Hematopoietic multipotent progenitor cell treated with erythropoietin and hydrocortisone succinate and interleukin-3 and kit ligand, for 4 days (in vitro differentiated cells): ENCODE measurements at places on chromosomes 7 and 10.

GRCh38 chr10:4775808-4776207 is 50.2 kb upstream of the AKR1E2 start:
- no peak for DNase-seq

- no peak for DNase-seq
Observed at GRCh38 chr10:116687633-116688032, 54.7 kb downstream of the HSPA12A start.

GRCh38 chr7:101518336-101518735 is 110.8 kb downstream of the MYL10 start:
- DNase-seq = no peak

DNA sequence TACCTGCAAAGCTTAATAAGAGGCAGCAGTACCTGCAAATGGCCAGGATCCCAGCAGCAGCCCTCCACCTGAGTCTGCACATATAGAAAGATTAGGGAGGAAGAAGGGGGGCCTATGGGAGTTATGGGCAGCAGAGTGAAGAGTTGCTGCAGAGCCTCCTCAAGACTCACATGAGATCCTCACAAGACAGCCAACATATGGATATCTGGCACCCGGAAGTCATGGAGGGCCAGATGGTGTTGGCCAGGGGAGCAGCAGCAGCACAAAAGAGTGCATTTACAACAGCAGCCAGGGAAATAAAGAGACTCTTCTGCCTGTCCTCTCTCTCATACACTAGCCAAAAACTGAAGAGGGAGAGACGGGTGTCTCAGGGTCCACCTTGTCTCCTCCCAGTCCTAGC is 4.0 kb upstream of the TAS2R40 start:
- DNase-seq = no peak

- no peak for DNase-seq
Observed at GRCh38 chr10:4512196-4512595, 313.8 kb upstream of the AKR1E2 start.

GRCh38 chr7:120725376-120726039 is 132.4 kb downstream of the TSPAN12 start:
- peak; percentile 76 for DNase-seq

DNA sequence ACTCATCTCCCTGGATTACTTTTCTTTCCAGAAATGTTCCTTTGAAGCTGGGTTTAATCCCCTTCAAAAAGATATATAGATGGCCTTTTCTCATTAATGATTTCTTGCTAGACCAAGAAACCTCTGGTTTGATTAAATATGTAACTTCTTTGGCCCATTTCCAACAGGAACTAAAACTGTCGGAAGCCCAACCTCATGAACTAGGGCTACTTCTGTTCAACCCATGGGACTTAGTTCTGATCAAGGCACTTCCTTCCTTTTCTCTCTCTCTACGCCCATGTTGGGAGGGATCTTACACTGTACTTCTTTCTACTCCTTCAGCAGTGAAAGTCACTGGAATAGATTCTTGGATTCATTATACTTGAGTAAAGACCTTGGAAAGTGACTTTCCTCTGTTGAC is 83.6 kb downstream of the TMEM106B start:
- DNase-seq = peak; percentile 59

DNA sequence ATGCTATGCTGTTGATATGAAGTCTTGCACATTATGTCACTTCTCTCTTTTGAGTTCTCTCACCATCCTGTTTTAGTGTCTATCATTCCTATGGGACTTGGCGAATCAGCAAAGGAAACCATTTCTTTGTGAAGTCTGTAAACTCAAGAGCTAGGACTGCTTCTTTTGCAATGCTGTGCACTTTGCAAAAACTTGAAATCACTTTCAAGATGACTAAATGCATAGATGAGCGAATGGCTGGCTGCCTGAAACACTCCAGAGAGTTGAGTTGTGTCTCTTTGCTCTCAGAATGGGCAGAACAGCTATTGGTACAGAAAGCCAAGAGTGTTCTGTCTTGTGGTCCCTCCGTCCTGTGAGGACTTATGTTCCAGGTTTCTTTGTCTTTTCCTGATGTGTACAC is 18.3 kb upstream of the ELMO1 start:
- no peak for DNase-seq

DNA sequence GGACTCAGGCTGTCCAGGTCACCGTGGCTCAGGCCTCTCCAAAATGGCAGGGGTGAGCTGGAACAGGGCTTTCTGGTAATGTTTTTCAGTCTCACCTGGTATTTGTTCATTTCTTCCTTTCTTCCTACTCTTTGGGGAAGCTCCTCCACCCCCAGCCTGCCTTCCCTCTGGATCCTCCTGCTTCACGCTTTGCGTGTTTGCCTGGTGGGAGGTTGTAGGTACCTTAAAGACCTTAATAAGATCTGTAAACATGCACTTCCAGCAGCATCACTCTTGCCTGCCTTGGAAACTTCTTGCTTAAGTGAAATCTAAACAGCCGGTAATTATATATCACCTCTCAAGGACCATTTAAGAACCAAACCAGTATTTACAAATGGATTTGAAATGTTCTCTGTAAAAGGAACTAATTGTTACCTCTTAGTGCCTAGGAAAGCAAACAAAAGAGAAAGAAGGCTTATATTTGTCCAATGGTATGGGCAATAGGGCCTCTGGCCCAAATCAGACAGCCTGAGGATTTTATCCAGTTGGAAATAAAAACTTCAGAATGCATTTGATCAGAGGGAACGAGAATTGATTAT is 339.9 kb downstream of the CCSER2 start:
- DNase-seq = no peak

DNA sequence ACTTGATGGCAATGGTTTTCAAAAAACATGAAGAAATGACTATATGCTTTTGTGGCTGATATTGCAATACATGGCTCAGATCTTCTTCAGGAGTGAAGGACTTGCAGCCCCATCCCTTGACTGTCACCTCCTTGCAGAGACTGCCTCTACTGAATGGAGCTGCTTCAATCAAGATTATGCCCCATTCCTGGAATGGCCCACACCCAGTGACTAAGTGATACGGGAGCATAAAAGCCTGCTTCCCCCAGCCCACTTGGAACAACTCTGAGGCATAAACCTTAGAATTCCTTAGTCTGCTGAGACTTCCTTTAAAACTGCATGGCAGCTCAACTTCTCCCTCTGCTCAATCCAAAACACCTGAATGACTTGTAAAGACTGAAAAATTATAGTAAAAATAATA is 957.1 kb downstream of the SORCS3 start:
- no peak for DNase-seq

GRCh38 chr10:61812052-61812721 is 89.3 kb upstream of the ARID5B start:
- DNase-seq = no peak

DNA sequence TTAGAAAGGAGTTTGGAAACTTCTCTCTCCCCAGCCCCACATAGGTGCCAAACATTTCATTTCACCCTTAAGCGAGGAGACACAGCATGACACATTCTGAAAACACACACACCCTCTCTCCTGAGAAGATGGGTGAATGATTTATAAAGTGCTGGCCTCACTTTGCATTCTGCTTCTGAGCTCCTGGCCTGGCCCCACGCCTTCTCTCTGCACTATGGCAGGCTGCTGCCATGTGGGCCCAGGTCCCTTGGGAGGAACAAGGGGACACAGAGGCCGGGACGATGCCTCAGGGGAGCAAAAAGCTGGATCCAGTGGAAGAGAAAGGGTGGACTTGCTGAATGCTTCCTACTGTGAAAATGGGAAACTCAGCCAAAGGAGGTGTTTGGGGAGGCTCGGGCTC is 56.0 kb downstream of the CPXM2 start:
- no peak for DNase-seq

- DNase-seq = no peak
Observed at GRCh38 chr10:127338399-127339110, 142.2 kb upstream of the INSYN2A start.

GRCh38 chr10:20988357-20988983 is 91.4 kb upstream of the NEBL start:
- DNase-seq = no peak

DNA sequence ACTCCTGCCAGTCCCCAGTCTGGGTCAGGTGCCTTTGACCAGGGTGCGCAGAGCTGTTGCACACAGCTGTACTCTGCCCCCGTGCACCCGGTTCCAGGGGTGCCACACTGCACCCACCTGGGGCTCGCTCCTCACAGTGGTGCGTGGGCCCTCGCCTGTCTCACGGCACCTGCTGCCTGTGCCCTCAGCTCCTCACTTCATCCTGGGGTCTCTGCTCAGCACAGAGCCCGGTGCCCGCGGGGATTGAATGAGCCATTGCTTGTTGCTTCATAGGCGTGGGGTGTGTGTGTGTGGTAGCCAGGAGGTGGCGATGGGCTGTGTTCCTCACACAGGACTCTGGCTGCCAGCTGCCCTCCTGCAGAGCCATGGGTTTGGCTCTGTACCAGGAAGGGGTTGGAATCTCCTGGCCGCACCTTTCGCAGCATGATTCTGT is 18.5 kb downstream of the EIF3B start:
- DNase-seq = no peak

DNA sequence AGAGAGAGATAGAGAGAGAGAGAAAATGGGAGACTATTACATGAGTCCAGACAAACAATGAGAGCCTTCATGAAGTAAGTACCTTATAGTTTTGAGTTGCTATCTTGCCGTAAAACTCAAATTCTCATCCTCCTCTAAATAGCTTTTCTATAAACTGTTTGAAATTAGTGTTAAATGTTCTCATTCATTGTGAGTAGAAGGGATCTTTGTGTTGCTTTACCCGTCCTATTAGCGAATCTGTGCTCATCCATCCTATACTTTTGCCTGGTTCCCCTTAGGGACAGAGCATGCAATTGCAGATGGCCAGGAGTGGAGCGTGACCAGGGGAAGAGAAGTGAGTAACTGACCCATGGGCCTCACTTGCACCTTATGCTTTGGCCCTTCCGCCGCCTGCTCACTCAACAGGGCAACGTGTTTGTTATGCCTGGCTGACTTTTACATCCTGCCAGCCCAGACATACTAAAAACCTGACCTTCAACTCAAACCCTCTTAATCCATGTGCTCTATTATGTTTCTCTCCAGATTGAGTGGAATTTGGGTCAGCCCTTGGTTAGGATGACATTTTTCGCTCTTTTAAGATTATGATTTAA is 244.2 kb upstream of the YAE1 start:
- DNase-seq = no peak

DNA sequence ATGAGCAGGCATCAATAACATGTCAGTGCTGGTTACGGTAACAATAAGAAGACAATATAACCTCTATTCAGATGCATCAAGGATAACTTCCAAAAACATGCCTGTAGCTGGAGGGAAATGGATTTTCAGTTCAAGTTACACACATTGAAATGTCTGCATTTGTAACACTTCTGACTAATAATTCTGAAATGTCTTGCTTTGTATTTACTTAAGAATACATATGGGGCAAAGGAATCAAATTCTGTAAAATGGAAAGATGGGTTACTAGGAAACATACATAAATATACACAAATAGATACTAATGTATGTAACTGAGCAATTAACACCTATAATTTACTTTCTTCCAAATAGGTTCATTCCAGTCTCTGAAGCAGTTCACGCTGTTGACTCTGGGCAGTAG is 18.6 kb upstream of the MTPN start:
- no peak for DNase-seq

GRCh38 chr7:149790146-149790548 is 16.8 kb upstream of the ZNF467 start:
- DNase-seq = peak; percentile 75
